ENCODE measurements at places on chromosomes 4 and X. TPM values are rescaled to one million over a fixed set of nuclear protein-coding genes. Genes with fewer than 3 reads are reported as not detected.

Gene SSX1
- not detected for total RNA-seq

Gene DRD5
- 0.63 TPM for total RNA-seq

Gene ATOH1
- not detected for total RNA-seq

Gene FRG2
- not detected for total RNA-seq

Gene FAM184B
- total RNA-seq = 3.1 TPM

Gene ARHGAP6
- total RNA-seq = 1.3 TPM

Gene RHOXF1
- not detected for total RNA-seq

Gene KCTD8
- total RNA-seq = 1.6 TPM

Gene SCOC
- 55.1 TPM for total RNA-seq

Gene CHRDL1
- 36.9 TPM for total RNA-seq

Gene CSAG2
- total RNA-seq = not detected
